ENCODE measurements at places on chromosomes 16 and 17.

DNA sequence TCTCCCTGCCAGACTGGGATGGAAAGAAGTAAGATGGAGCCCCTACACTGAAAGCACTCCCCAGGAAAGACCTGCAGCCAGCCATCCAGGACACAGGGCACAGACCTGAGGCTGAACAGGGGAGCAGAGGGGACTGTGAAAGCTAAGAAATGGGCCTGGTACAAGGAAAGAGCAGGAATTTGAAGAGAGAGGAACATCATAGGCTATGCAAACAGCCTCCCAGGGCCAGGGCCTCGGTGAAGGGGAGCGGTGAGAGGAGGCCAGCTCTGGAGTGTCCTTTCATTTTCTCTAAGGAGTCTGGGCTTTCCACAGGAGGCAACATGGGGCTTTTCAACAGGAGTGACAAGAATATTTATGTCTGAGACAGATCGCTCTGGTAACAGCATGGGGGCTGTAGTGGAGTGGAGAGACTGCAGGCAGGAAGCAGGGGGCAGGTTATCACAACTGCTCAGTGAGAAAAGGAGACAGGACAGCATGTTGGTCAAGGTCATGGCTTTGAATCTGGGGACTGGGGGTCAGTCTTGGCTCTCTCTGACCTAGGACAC, 50.1 kb downstream of the TOM1L2 start:
- DNase-seq = no peak

DNA sequence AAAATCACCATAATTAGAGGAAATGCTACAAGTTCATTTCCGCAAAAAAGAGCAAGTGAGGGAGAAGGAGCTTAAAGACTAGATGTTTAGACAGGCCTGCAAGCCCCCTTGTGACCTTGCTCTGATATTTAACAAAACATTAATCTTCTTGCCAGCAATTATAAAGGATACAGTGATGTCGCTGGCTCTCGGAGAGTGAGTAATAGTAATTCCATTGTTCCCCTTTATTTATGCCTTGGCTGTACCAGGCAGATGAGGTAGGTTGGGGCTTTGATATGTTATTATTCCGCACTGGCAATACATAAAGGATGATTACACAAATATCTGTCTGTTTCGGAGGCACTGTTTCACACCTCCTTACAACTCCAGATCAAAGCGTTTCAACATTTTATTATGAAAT, 204.8 kb upstream of the SALL1 start:
- DNase-seq = no peak

GRCh38 chr17:28643983-28644786, 773 bp downstream of the BLTP2 start:
- peak; percentile 38 for DNase-seq

DNA sequence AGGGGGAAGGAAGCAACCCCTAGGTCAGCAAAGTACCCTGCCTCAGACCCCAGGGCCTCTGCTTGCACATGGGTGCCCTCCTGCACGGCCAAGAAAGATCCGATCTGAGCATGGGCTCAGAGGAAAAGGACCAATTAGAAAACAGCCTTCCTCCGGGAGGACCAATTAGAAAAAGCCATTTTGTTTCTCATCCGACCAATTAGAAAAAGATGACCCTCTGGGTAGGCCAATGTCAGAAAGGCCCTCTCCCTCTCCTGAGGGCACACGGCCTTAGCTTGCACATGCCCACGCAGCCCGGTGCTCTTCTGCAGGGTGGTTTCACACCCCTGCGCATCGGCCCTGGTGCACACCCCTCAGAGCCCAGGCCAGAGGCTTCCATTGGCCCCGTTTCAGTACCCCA, 5.1 kb upstream of the CISD3 start:
- DNase-seq = no peak

DNA sequence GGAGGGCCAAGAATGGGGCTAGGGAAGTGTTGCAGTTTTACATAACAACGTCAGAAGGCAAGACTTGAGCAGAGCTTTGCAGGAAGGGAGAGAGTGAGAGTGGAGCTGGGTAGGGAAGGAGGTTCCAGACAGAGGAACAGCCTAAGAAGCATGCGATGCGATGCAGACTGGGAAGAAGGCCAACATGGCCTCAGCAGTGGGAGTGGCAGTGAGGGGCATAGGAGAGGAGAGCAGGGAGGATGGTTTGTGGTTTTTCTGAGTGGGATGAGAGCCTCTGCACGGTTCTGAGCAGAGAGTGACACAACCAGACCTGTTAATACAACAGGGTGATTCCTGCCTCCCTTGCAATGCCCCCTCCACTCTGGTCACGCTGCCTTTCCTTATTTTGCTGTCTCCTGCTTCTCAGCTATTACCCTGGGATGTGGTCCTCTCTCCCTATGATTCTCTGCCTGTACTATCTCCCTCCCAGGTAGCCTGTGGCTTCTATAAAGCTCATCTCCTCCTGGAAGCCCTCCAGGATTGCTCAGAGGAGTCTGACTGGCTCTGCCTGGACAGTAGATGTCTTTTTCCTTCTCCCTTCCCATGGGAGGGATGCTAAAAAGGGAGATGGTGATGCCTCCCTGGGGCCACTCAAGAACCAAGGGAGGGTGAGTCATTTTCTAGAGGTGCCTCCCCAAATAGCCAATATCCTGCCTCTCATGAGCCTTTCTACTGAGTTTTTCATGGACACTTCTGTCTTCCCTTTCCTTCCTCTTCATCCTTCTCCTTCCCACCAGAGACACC, 38.7 kb upstream of the NGFR start:
- no peak for DNase-seq

DNA sequence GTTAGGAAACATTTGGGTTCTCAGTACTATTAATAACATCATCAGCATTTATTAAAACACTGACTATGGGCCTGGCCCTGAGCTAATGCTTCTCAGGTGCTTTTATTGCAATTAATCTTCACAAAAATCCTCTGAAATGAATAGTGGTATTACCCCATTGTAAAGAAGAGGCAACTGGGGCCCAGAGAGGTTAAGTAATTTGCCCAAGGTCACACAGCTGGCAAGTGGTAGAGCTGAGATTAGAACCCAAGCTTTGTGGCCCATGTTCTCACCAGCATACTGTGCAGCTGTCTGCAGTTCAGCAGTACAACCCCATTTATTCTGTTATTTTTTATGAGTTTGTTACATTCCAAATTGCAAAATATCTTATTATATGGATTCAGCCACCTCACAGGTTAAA, 82.3 kb downstream of the TBC1D16 start:
- DNase-seq = no peak

- DNase-seq = no peak
Measured at GRCh38 chr16:24288516-24288915, 32.4 kb downstream of the CACNG3 start.

DNA sequence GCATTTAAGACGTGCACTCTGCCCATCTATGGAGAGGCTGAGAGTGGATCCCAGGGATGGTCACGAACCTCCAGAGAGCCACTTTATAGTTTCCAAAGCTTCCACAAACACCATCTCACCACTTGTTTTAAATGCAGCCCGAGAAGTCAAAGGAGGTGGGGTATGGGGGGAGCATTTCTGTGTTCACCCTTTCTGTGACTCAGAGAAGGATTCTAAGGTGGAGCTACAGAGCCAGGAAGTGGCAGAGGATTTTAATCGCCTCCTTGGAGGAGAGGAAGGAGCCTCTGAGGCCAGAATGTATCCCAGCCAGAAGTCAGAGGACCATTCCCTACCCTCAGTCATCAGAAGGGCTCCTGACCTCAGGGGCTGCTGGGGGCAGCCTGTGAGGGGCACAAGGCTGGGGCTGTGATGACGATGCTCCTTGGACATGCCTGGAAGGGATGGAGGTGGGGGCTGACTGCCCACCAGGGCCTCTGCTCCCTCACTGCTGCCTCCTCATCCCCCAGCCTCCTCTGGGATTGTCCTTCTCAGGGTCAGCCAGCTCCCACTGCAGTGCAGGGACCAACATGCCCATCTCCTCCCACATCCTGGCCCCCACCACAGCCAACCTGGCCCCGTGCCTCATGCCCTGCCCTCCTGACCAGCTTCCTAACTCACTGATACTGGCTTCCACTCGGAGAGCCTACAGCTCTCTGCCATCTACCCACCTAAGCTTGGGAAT, 2.8 kb downstream of the XYLT2 start:
- DNase-seq = no peak

DNA sequence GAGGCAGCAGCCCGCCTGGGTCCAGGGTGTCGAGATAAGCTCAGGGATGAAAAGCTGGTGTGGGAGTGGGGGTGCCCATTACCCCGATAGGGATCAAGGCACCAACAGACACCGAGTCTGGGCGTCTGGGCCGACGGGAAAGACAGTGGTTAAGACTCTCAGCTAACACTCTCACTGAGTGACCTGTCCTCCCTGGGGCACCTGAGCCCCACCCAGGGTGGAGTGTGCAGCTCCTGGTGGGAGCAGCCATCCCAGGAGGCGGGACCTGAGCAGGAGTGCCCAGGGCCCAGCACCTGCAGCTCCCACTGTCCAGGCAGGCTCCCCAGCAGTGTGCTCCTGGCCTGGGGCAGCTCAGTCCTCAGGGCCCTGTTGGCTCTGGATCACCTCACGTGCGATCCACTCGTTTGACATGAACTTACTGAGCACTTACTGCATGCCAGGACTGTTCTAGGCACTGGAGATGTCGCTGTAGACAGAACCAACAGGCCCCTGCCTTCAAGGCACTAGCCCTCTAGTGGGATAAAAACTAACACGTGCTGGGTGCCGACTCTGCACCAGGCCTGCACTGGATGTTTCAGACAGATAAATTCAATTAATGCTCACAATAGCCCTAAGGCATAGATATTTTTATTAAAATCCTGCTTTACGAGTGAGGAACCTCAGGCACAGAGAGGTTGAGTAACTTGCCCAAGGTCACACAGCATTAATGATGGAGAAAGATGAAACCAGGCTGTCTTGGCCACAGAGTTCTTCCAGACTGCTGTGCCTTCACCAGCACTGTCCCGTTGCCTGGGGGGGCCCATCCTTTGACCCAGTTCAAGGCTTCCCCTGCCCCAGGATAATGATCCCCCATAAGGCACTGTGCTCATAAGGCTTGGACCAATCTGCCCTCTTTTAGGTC, 1.9 kb downstream of the EVPLL start:
- no peak for DNase-seq

DNA sequence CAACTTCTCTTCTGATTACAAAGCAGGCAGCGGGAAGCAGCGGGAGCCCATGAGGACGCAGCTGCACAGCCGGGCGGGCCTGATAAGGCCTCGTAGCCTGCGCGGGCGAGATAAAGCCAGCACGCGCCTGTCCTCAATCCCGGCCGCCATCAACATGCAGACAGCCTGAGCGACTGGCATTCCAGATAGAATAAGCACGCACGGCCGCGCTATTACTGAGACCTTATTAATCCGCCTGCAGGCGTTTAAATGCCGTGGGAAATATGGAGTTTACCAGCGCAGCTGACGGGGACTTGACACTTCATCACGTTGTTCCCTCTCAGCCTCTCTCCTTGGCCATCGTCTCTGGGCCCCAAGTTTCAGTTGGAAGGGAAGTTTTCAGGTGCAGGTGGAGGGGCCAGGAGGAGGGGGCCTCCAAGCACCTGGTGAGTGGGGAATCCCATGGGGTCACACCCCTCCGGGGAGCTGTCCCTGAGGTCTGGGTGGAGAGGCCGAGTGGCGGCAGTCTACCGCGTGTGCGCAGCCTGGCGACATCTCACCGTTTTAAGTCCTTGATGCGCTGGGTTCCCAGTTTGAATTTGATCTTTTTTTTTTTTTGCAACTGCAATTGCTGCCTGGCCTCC, 27.3 kb upstream of the CBFA2T3 start:
- no peak for DNase-seq

GRCh38 chr16:2026461-2027023, at the start of gene NHERF2:
Gene NHERF2, plus strand, starts transcription at chr16:2026902. Its CDS starts 104 bp downstream, at chr16:2027006.
- DNase-seq = no peak

DNA sequence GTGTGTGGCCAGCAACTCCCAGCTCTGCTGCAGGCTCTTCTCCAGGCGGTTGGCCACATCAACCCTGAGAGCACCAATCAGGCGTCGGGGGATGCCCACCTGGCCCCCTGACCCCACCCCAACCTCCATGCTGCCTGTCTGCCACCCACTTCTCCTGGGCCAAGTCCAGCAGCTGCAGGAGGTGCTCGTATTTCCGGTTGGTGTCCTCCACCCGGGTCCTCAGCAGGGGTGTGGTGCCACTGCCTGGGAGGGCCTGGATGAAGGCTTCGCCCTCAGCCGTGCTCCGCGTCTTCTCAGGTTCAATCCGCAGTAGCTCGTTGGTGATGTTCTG, 44.6 kb downstream of the UBN1 start:
- no peak for DNase-seq

- DNase-seq = no peak
Measured at GRCh38 chr17:15917021-15917437, 27.9 kb upstream of the ADORA2B start.

DNA sequence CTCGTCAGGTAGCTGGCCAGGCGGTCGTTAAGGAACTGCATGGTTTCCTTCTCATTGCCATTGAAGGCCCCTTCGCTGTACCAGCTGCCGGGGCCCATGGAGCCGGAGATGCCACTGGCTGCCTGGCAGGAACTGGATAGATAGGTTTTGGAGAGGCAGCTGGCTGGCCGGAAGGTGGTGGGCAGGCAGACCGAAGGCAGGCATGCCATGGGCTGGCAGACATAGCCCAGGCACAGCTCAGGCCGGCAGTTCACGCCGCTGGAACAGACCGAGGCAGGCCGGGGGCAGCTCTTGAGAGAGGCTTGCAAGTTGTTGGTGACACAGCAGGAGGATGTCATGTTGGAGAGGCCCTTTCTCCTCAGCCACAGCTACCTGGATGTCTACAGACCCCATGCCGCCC, at the start of gene KRT32:
Gene KRT32, minus strand, starts transcription at position 399 of the 400 bp plus-strand sequence. Its CDS starts 61 bp downstream, at position 338.
- DNase-seq = no peak

GRCh38 chr17:19021622-19022083, 17.1 kb upstream of the FAM83G start:
- DNase-seq = no peak
